Activated B cell treated with CpG ODN at 0.5 μM for 24 hours (primary cell): ENCODE measurements at places on chromosomes 4 and X. TPM values are rescaled to one million over a fixed set of nuclear protein-coding genes. Genes with fewer than 3 reads are reported as not detected.

DNA sequence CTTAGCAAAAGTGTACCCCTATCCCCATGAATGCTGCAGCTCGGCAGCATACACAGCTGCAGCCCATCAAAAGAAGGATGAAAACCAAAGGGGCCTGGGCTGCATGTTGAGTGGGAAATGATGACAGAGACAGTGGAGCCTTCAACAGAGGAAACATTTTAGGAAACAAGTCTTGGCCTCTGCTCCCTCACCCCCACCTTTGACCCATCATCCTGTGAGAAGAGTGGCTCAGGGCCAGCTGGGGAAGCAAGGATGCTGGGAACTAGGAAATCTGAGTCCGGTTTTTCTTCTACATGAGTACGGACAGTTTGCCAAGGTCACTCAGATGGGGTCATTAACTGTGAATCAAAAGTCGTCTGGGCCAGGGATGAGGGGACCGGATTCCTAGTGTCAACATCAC lies 37.2 kb downstream of the IDS start:
- no peaks in the 10 kb centered on the region for H3K36me3 ChIP-seq
- H3K4me3 ChIP-seq, result no peak overlapping the region
- H3K27ac ChIP-seq, result no peak overlapping the region
- H3K4me1 ChIP-seq, result peaks cover 3% of the 10 kb centered on the region
- H3K27me3 ChIP-seq, result peaks cover 3% of the 10 kb centered on the region
- no peak for DNase-seq

GRCh38 chr4:105620640-105621323 lies 68.4 kb downstream of the ARHGEF38 start:
- no peaks in the 10 kb centered on the region for H3K36me3 ChIP-seq
- no peaks in the 10 kb centered on the region for H3K4me1 ChIP-seq
- peaks cover 3% of the 10 kb centered on the region for H3K27me3 ChIP-seq
- DNase-seq, result no peak
- H3K4me3 ChIP-seq, result no peak overlapping the region

GAGE13 gene
- total RNA-seq, result not detected in 2 replicates

DNA sequence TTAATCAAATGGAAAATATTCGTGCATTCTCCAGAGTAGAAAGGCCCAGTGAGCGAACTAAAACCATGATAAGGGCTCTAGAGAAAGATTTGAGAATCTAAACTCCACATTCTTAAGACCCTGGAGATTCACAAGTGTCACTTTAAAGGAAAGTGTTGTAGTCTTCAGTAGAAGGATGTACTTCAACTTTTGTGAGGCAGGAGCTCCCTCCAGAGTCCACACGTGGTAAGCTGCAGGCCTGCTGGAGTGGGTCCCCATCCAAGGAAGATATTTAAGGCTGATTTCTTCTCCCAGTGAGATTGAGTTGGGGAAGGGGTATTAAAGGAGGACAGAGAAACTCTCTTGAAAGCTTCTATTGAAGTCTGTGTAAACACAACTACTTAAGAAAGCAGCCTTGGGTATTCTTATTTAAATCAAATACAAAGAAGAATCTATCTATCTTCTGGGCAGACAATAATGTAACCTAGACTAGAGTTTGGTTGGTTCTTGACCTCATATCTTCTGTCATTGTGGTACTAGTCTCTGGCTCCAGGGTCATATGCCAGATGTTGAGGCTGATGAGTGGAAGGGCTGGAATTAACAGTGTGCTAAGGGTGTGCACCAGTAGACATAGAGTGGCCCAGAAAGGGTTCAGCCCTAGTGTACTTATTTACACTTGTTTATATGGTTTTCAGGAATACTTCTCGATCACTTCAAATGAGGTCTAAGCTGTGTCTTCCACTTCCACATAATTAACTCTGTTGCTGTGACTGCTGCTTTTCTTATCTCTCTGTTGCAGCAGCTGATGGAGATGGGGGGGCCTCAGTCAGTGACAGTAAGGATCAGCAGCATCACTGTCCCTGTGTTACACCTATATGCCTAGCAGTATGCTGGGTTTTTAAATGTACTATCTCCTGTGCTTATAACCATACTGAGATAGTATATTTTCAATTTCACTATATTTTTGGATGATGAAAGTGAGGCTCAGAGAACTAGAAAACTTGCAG lies 76.1 kb downstream of the HMGB2 start:
- H3K27ac ChIP-seq, result no peak overlapping the region
- H3K36me3 ChIP-seq, result peaks cover 8% of the 10 kb centered on the region
- H3K4me3 ChIP-seq, result no peak overlapping the region
- DNase-seq, result no peak
